Non-pigmented ciliary epithelial cell (primary cell): ENCODE measurements at places on chromosomes 11 and 22.

GRCh38 chr11:88533001-88533400 lies 195.5 kb upstream of the CTSC start:
- no peak for DNase-seq

DNA sequence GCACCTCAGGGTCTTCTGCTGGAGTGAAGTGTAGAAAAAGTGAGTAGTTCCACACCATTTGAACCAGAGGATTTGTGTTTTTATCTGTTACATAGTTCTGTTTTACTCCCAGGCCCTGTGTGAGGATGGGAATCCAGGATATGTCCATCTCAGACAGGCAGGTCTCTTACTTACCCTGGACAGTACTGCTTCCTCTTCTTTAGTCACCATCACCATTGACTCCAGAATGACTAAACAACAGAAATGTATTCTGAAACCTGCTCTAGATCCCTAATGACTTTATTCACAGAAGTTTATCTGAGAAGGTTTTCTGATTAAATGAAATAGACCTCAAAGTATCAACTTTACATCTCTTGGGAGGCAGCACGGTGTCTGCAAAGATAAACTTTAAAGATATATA lies 33.6 kb downstream of the CYP2R1 start:
- DNase-seq = no peak

- peak; percentile 47 for DNase-seq
Observed at GRCh38 chr11:103961010-103961409, 75.4 kb upstream of the DDI1 start.

DNA sequence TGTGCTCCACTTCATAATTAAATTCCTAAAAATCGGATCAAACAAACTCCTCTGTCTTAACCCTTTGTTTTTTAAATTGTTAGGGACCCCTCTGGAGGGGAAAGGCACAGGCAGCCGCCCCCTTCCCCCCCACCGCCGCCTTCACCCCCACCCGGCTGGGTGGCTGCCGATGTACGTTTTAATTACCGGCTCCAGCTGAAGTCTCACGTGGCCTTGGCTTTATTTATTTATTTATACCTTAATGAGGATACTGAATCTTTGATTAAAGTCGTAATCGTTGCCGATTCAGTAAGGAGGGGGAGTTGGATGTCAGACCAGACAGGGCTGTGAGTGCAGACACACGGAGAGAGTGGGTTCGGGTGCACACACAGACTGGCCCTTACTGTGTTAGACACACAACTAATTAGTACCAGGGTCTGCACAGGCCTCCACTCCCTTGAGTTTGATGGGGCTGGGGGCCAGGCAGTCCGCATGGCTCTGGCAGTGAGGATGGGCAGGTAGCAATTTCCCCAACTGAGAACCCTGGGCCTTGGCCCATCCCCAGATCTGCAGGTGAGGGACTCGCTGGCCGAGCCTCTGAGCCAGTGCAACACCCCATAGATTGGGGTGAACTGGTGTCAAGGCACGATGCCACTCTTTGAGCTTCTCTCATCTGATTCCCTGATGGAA lies 51.3 kb upstream of the NNMT start:
- DNase-seq = no peak
